ENCODE measurements at places on chromosomes 13 and 19.

GRCh38 chr19:2978772-2979171 is 1.4 kb downstream of the TLE6 start:
- DNase-seq: no peak

DNA sequence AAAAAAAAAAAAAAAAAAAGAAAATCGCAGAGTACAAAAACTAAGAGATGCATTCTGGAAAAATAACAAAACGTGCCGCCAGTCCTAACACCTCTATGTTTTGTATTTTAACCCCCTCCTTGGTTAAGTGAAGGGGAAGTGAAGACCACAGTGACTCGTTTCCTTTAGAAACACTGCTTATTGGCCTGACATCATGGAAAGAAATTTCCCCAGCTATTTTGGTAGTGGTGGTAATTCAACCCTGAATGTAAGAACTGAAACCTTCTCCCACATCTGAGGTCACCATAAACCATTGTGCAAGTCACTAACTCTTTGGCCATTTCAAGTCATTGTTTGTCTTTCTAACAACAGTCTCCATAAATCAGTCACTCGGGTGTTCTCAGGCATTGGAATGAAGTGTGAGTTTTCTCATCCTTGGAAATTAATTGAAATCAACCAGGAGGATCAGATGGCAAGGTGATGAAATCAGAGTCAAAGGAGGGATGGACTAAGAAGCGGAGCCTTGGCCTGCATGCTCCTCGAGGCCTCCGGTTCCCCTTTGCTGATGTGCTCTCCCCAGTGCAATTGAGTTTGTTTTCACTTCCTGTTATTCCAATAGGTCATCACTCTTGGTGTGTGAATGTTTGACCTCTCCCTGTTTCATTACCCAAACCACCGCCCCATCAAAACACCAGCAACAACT is 443.9 kb downstream of the FGF9 start:
- DNase-seq: no peak

GRCh38 chr13:29210676-29211075 is 384.8 kb downstream of the SLC7A1 start:
- DNase-seq: no peak

GRCh38 chr19:5156231-5156986 is 184.2 kb downstream of the PTPRS start:
- DNase-seq: no peak

Data from SHP77 (cell line).